EL (cell line): ENCODE measurements at places on chromosomes 6 and 20.

DNA sequence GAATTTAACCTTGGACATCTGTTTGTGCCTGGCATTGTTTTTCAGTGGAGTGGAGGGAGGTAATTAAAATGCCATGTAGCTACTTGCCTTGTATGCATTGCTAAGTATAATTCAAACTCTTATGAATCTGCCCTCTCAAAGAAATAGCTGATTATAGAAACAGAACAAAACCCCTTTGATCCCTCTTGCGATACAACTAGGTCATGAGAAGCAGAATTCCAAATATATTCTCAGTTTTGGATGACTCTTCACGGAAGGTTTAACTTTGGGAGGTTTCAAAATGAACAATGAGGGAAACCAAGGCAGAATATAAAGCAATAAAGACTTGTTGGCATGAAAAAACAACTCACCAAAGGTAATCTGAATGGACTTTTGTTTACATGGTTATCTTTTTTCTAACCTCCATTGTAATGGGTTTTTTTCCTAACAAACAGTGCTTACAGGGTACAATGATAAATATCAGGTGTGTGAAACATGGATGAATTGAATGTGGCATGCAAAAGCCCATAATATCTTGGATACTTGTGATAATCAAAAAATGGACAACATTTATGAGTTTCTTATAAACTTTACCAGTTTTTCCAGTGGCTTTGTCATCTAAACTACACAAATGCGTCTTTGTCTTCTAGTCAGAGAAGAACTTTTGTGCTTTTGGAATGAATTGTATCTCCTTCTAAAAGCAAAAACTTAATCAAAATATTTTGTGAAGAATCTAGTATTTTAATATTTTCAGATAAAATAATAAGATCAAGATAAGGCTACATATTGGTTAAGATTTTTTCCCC is 15.7 kb upstream of the HEY2 start:
- DNase-seq = no peak

- no peak for DNase-seq
Measured at GRCh38 chr6:26367114-26367513, 2.1 kb downstream of the BTN3A2 start.

GRCh38 chr6:35025232-35026188 is 115.6 kb downstream of the TCP11 start:
- DNase-seq = no peak

DNA sequence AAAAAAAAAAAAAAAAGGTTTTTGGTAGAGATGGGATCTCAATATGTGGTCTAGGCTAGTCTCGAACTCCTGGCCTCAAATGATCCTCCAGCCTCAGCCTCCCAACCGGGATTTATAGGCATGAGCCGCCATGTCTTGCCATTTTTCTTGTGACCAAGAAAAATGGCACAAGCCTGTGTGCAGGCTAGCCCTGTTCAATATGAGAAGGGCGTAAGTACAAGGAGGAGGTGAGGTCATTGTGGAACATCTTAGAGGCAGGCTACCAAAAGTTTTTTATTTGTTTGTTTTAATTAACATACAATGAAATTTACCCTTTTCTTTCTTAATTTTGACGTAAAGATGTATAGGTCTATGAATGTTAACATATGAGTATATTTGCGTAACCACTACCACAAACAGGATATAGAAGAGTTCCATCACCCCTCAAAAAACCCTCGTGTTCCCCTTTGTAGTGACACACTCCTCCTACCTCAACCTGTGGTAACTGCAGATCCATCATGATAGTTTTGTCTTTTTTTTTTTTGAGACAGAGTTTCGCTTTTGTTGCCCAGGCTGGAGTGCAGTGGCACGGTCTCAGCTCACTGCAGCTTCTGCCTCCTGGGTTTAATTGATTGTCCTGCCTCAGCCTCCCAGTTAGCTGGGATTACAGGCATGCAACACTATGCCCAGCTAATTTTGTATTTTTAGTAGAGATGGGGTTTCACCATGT is 28.3 kb upstream of the KIF3B start:
- DNase-seq = no peak

DNA sequence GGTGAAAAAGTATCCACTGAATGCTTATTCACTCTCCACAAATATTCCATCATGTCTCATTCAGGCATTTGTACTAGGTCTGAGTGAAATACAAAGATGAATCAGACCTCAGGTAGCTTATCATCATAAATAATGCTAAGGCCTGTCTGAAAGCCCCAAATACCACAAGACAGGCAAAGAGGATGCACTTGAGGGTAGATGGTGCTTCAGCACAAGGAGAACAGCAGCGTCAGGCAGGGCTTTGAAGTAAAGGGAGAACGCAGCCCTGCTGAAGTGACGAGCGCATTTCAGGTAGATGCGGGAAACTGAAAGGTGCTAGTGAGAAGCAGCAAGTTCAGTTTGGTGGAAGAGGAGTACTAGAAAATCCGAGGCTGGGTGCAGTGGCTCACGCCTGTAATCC is 38.7 kb downstream of the MAP3K5 start:
- DNase-seq = no peak

- DNase-seq = peak; percentile 67
Measured at GRCh38 chr20:10565191-10565921, 108.4 kb downstream of the JAG1 start.

- peak; percentile 41 for DNase-seq
Measured at GRCh38 chr6:133888929-133889556, at the start of gene TCF21. Gene TCF21 (plus strand): TSS chr6:133889113. CDS start chr6:133889398, 285 bp downstream.

- no peak for DNase-seq
Measured at GRCh38 chr6:28340310-28341095, 4.6 kb upstream of the ZSCAN31 start.

GRCh38 chr20:24528583-24529368 is 59.3 kb downstream of the SYNDIG1 start:
- no peak for DNase-seq

GRCh38 chr6:63403725-63404124 is 83.9 kb upstream of the LGSN start:
- DNase-seq = no peak

DNA sequence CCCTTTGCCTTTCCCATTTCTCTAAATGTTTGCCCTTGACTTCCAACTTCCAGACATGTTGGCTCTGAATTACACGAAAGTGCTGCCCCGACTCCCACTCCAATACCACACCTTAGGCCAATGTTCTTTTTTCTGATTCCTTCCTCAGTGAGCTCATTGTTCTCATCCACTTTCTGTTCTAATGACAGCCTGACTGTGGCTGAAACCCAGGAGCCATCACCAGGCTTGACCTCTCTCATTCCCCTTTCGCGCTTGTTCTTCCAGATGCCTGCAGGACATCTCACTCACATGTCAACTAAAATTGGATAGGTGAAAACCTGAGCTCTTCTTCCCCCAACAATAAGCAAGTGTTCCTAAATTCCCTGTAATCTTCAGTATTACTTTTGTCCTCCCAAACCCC is 40.4 kb downstream of the PTPRK start:
- DNase-seq = no peak

DNA sequence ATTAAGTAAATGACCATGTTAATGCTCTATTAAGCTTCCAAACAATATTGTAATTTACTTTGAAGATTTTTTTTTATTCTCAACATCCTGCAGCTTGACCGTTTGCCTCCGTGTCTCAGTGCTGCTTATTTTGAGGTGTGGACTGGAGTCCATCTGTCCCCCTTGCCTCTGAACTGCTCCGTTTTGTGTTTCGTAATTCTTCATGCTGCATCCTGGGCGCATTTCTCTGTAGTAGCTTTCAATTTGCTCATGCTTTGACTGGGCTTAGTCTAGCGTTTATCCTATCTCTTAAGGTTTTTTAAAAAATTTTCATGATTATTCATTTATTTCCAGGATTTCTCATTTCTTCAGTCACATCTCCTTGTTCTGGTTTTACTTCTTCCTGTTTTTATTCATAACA is 37.8 kb downstream of the PTPN1 start:
- no peak for DNase-seq

DNA sequence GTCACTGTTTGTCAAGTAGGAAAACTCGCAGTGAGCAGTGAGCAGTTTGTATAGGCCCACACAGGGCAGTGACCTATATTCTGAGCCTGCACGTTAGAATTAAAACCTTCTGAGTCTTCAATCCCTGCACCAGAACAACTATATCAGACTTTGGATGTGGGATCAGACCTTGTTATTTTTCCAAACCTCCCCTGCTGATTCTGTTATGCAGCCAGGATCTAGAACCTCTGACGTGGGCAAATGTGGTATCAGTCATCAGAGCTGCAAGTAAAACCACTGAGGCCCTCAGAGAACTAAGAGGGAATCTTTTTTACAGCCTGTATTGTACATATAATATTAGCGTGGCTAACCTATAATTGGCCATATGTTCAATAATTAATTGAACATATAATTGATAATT is 32.0 kb upstream of the AKAP7 start:
- no peak for DNase-seq

- no peak for DNase-seq
Measured at GRCh38 chr20:34654207-34654744, 22.6 kb downstream of the PIGU start.

DNA sequence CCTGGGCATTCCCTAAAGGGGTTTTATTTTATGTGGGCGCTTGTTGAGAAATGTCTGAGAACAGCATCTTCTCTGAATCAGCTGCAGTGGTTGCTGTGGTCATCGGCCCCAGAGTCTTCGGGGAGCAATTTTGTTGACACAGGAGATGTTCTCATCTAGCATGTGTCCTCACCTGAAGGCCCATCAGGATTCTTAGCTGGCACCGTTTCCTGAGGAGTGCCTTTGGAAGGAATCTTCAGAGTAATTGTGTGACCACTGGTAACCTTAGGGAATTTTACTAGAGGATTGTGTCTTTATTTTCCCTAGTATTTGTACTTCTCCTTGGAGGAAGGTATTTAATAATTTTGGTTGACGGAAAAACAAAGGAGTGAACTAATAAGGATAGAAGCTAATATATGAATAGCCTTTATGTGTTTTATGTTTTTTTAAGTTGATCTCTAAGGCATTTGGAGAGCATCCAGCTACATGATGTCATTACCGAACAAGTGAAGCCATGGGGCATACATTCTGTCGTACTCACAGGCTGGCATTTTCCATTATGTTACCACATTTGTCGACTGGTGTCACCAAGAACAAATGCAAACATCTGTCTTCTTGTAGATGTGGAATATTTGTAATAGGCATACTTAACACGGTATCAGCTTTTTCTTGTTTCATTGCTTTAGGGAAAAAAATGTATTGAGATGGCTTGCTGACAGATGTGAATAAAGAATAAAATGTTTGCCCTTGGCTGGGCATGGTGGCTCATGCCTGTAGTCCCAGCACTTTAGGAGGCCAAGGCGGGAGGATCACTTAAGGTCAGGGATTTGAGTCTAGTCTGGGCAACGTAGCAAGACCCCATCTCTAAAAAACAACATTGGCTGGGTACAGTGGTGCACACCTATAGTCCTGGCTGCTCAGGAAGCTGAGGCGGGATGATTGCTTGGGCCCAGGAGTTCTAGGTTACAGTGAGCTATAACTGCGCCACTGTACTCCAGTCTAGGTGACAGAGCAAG is 41.9 kb downstream of the TULP4 start:
- peak; percentile 60 for DNase-seq

DNA sequence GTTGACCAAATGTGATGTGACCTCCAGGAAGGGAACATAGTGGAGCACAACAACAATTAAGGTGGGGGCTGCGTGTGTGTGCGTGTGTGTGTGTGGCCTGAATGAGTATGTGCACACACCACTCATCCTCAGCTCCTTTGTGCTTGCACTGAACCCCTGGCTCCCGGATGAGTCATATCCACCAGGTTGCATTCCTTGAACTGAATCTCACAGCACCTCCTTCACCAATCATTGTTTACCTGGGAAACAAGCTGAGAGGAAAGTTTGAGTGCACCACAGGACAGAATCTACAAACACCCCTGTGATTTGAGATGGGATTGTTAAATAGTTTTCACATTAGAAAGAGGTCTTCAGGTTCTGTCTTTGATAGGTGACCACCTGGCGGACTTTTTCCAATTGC is 33.7 kb upstream of the GPR6 start:
- DNase-seq = no peak

DNA sequence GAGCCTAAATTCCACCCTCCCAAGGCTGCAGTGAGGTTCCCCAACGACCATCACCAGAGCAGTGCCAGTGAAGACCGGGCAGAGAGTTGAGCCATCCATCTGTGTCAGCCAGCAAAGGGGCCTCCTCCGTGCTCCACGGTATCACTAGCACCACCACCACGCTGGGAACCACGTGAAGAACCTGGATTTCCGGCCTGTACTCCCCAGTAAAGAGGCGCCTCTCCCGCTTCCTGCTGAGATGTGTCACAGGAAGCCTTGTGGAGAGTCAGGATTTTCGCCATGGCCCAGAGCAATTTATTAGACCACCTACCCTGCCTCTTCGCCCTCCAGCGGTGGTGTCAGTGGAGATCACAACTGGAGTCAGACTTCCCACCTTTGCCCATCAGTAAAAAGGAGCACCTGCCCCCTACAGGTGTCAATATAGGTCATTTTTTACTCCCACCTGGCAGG is 28.8 kb downstream of the CPXM1 start:
- peak; percentile 36 for DNase-seq

GRCh38 chr6:130843575-130844320 is 16.5 kb downstream of the SMLR1 start:
- DNase-seq = peak; percentile 56

GRCh38 chr6:27293436-27294098 is 18.5 kb downstream of the POM121L2 start:
- DNase-seq = peak; percentile 79

GRCh38 chr20:64261138-64261537 is 5.6 kb downstream of the PCMTD2 start:
- peak; percentile 78 for DNase-seq

- DNase-seq = no peak
Measured at GRCh38 chr6:134247231-134247833, 70.6 kb downstream of the SGK1 start.

- DNase-seq = no peak
Measured at GRCh38 chr20:4957939-4958362, 43.4 kb downstream of the SLC23A2 start.

DNA sequence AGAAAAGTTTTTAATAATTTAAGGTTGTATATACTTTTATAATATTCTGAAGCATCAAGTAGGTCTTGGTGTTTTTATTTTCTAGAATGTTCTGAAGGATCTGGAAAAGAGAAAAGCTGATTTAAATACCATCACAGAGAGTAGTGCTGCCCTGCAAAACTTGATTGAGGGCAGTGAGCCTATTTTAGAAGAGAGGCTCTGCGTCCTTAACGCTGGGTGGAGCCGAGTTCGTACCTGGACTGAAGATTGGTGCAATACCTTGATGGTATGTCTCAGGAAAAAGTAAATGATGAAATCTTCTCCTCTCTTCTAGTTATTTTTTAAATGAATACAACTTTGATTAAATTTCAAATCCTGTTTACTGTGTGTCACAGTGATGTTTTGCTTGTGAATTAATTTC is 225.7 kb downstream of the UTRN start:
- DNase-seq = no peak

- DNase-seq = no peak
Measured at GRCh38 chr6:56245903-56246351, 1.5 kb downstream of the COL21A1 start.

DNA sequence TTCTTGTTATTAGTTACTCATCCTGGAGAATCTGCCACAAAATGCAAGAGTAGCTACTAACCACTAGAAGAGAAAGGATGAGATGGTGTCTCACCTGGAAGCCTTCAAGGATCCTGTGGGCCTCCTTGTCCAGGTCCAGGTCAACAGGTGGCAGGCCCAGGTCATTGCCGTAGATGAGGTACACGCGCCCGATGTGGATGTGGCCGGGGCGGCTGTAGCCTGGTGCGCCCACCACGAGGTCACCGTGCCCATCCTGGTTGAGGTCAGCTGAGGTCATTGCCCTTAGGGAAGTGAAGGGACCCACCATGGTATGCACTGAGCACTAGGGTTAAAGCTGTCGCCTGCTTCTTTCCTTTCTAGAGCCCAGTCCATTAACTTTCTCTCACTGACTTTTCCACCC is 35.5 kb downstream of the GPLD1 start:
- no peak for DNase-seq
